ENCODE measurements at places on chromosomes 7 and 10.

DNA sequence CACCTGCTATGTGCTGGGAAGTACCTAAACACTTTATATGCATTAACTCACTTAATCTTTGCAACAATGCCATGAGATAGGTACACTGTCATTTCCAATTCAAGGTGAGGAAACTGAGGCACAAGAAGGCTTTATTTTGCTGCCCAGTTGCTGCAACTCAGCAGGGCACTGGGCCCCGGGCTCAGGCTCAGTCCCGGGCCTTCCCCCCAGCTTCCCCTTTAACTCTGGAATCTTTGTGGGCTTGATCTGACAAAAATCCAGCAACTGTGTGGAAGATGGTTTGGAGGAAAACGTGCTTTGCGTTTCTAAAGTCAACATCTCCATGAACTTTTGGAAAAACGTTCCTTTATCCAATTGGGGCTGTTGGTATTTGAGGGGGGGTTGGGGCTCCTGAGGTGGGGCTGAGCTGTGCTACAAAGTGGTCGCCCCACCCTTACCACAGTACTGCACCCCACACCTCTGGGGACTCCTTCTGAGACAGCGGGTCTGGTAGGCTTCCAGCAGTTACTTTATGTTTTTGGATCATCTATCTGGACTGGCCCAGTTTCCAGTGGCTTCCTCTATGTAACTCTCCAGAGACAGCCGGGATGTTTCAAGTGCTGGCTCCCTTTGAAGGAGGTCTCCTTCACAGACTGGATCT lies 40.5 kb upstream of the CAMK1D start:
- DNase-seq = no peak

- no peak for DNase-seq
These were observed 48.7 kb downstream of the GRK5 start for GRCh38 chr10:119256030-119256429.

DNA sequence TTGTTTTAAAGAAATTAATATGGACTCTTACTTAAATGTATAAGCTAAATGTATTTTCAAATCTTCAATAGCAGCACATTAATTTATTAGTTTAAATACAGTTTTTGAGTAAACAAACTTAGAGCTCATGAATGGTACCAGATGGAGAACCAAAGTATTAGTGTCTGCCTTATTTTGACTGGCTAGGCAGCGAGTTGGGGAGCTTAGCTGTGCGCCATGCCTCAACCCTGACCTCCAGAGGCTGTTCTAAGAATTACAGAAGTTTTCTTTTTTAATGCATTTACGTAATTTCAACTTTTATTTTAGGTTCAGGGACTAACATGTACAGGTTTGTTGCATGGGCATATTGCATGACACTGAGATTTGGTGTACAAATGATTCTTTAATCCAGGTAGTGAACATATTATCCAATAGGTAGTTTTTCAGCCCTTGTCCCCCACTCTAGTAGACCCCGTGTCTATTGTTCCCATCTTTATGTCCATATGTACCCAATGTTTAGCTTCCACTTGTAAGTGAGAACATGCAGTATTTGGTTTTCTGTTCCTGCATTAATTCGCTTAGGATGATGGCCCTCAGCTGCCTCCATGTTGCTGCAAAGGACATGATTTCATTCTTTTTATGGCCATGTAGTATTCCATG lies 166.8 kb downstream of the IQUB start:
- no peak for DNase-seq

GRCh38 chr7:112073530-112073929 lies 132.7 kb downstream of the DOCK4 start:
- DNase-seq = no peak

GRCh38 chr7:83486536-83486935 lies 162.4 kb downstream of the SEMA3E start:
- DNase-seq = no peak
